ENCODE measurements at places on chromosomes 7 and 10. TPM values are rescaled to one million over a fixed set of nuclear protein-coding genes. Genes with fewer than 3 reads are reported as not detected.

The PLEKHA1 gene
- polyA plus RNA-seq: 21.9 TPM

The ANLN gene
- 3.1 TPM for polyA plus RNA-seq

The GPR26 gene
- polyA plus RNA-seq: not detected

The LRRTM3 gene
- polyA plus RNA-seq: 0.10 TPM

The TMEM176B gene
- 376 TPM for polyA plus RNA-seq

The ZNF853 gene
- polyA plus RNA-seq: not detected

The PARP12 gene
- 98.6 TPM for polyA plus RNA-seq

The FKBP9 gene
- polyA plus RNA-seq: 8.1 TPM

The PRSS37 gene
- not detected for polyA plus RNA-seq

The OR2A42 gene
- not detected for polyA plus RNA-seq

The TMEM26 gene
- polyA plus RNA-seq: 0.33 TPM

The ACTR3C gene
- 4.0 TPM for polyA plus RNA-seq

The FANK1 gene
- 4.0 TPM for polyA plus RNA-seq

The PON1 gene
- polyA plus RNA-seq: not detected

The CDC14C gene
- polyA plus RNA-seq: not detected

All from small intestine (tissue), 16 donors.